Dorsolateral prefrontal cortex (tissue), 122 donors: ENCODE measurements at places on chromosomes 6 and 20. TPM values are rescaled to one million over a fixed set of nuclear protein-coding genes. Genes with fewer than 3 reads are reported as not detected.

DNA sequence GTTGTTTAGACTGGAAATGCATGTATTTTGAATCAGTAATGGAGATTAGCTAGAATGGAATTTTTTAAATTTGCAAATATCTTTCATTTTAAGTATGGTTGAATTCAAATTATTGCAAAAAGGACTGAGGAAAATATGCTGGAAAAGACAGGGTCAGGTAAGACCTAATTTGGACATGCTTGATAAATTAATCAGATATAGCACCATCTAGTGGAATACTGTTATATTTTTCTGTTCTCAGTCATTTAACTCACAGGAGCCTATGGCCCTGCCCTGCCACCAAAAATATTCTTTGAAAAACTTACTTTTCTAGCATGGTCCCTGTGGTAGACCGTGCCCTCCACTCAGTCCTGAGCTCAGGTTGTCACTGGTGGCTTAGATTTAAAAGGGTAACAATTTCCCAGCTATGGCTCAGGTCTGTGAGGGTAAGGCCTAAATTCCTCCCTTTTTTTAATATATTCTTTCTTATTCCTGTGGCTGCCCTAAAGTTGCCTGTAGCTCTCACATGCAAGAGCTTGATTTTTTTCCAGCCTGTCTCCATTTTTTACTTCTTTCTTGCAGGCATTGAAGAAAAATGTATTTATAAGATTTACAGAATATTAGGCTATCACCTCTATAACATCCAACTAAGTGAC is 25.3 kb upstream of the KIAA1586 start:
- DNase-seq, result no peak

DNA sequence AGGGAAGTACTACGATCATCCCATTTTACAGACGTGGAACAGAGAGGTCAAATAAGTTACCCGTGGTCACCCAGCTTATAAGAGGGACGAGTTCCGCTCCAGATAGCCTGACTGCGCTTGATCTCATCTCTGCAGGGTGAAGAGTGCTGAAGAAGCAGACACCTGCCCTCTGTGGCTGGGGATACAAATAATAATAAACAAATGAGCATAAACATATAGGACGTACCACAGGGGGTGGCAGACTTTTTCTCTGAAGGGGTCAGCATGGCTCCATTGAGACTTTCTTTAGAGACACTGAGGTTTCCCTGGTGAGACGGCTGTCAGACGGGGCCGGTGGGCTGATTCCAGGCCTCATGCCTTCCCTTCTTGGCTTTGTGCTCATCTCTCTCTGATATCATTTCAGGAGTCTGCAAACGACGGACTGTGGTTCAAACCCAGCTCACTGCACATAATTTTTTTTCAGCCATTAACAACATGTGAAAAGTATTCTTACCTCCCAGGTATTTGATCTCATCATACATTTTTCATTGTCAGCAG is 47.1 kb downstream of the IRF4 start:
- no peak for DNase-seq

- DNase-seq, result no peak
Measured at GRCh38 chr6:157561414-157561790, 180.4 kb downstream of the ZDHHC14 start.

Gene C6orf15
- total RNA-seq, result not detected
